ENCODE measurements at places on chromosomes 4 and X.

GRCh38 chr4:139685180-139685579 is 19.6 kb downstream of the MGST2 start:
- peaks cover 8% of the 10 kb centered on the region for H3K36me3 ChIP-seq
- no peak overlapping the region for H3K27ac ChIP-seq
- no peak for DNase-seq
- no peaks in the 10 kb centered on the region for H3K4me1 ChIP-seq

GRCh38 chr4:42280327-42281095 is 116.8 kb upstream of the SHISA3 start:
- H3K27ac ChIP-seq, result no peak overlapping the region
- peaks cover 16% of the 10 kb centered on the region for H3K4me1 ChIP-seq
- 0 out of 2 replicates have a peak, but pooled peaks cover 3% of the 10 kb centered on the region for H3K27me3 ChIP-seq
- DNase-seq, result peak; percentile 85

DNA sequence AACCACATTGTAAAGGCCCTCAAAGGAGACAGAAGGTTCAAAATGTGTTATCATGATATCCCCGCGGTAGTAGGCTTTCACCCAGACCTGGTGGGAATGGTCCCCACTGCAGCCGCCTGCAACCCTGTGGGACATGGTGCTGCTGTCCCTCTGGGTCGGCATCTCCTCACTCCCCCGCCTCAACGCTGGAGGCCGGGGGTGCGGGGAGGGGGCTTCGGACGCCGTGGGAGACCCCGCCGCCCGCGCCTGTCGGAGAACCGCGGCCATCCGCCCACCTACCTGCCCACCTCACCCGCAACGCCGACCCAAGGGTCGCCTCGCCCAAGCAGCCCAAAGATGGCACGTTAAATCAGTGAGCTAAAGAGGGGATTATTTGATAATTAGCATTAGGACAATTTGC is 11.2 kb upstream of the ARMCX1 start:
- no peak for DNase-seq
- no peaks in the 10 kb centered on the region for H3K4me1 ChIP-seq
- no peak overlapping the region for H3K4me3 ChIP-seq
- no peak overlapping the region for H3K27ac ChIP-seq
- H3K27me3 ChIP-seq, result no peaks in the 10 kb centered on the region
- no peaks in the 10 kb centered on the region for H3K36me3 ChIP-seq

- no peaks in the 10 kb centered on the region for H3K36me3 ChIP-seq
- no peak for DNase-seq
- H3K4me3 ChIP-seq, result no peak overlapping the region
- no peak overlapping the region for H3K27ac ChIP-seq
Measured at GRCh38 chr4:140726776-140727500, 29.2 kb downstream of the TBC1D9 start.

GRCh38 chr4:87103691-87104187 is 116.7 kb downstream of the KLHL8 start:
- no peak overlapping the region for H3K4me3 ChIP-seq
- DNase-seq, result no peak
- no peak overlapping the region for H3K27ac ChIP-seq
- no peaks in the 10 kb centered on the region for H3K27me3 ChIP-seq
- H3K4me1 ChIP-seq, result no peaks in the 10 kb centered on the region

DNA sequence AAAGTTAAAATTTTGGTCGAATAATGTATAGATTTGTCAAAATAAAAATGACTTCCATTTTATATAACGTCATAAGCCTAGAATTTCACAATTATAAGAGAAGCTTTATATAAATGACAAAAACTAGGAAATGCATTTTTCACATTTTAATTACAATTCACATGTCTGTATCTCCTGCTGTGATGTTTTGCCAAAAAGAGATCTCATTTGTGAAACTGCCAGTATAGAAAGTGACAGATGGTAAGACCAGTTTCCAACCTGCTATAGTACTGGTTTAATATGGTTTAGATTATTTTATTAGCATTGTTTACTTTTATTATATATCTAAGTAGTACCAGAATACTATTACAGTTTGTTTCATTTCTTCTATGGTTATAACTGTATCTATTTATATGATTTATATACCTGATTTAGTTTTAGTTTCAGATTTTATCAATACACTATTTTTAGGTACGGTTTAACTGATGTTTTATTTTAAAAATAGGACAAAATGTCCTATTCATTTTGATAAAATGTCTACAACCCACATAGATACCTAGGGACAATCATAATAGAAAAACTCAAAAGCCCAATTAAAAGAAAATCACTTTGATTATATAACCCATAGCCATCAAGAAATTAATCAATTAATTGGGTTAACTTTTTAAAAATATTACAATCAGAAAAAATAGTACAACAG is 5.4 kb upstream of the CCSER1 start:
- peaks cover 12% of the 10 kb centered on the region for H3K4me1 ChIP-seq
- DNase-seq, result no peak
- H3K4me3 ChIP-seq, result no peak overlapping the region
- H3K27ac ChIP-seq, result no peak overlapping the region
- no peaks in the 10 kb centered on the region for H3K27me3 ChIP-seq

- H3K27me3 ChIP-seq, result no peaks in the 10 kb centered on the region
- peaks cover 12% of the 10 kb centered on the region for H3K4me1 ChIP-seq
- H3K4me3 ChIP-seq, result no peak overlapping the region
- H3K27ac ChIP-seq, result no peak overlapping the region
- H3K36me3 ChIP-seq, result no peaks in the 10 kb centered on the region
Measured at GRCh38 chr4:53066155-53066554, 204.0 kb downstream of the RASL11B start.

- no peaks in the 10 kb centered on the region for H3K4me1 ChIP-seq
- H3K4me3 ChIP-seq, result no peak overlapping the region
- H3K27ac ChIP-seq, result no peak overlapping the region
- DNase-seq, result no peak
- no peaks in the 10 kb centered on the region for H3K27me3 ChIP-seq
- no peaks in the 10 kb centered on the region for H3K36me3 ChIP-seq
Measured at GRCh38 chr4:55765070-55765469, 54.5 kb upstream of the EXOC1L start.

- no peaks in the 10 kb centered on the region for H3K27me3 ChIP-seq
- DNase-seq, result no peak
- no peaks in the 10 kb centered on the region for H3K36me3 ChIP-seq
Measured at GRCh38 chr4:153788051-153788412, 851 bp downstream of the SFRP2 start.

- no peaks in the 10 kb centered on the region for H3K4me1 ChIP-seq
- no peaks in the 10 kb centered on the region for H3K36me3 ChIP-seq
- DNase-seq, result no peak
- no peaks in the 10 kb centered on the region for H3K27me3 ChIP-seq
- H3K4me3 ChIP-seq, result no peak overlapping the region
Measured at GRCh38 chrX:39331082-39331704, 529.9 kb downstream of the MID1IP1 start.

- H3K36me3 ChIP-seq, result no peaks in the 10 kb centered on the region
- no peak overlapping the region for H3K4me3 ChIP-seq
- no peaks in the 10 kb centered on the region for H3K27me3 ChIP-seq
- no peaks in the 10 kb centered on the region for H3K4me1 ChIP-seq
- no peak for DNase-seq
Measured at GRCh38 chrX:69232945-69233344, 67.7 kb upstream of the PJA1 start.

DNA sequence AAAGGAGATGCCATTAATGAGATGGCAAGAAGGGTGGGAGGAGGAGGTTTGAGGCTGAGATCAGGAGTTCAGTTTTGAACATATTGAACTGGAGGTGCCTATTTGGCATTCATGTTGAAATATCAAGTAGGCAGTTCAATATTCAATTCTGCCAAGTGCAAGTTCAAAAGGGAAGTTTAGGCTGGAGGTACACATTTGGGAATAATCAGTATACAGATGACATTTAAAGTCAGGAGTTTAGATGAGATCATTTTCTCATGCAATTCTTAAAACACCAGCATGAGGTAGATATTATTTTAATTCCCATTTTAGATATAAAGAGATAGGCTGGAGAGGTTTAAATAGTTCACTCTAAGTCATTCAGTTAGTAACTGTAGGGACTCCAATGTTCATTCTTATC is 26.1 kb downstream of the COQ2 start:
- no peak for DNase-seq
- no peak overlapping the region for H3K27ac ChIP-seq
- H3K36me3 ChIP-seq, result no peaks in the 10 kb centered on the region
- no peaks in the 10 kb centered on the region for H3K27me3 ChIP-seq

DNA sequence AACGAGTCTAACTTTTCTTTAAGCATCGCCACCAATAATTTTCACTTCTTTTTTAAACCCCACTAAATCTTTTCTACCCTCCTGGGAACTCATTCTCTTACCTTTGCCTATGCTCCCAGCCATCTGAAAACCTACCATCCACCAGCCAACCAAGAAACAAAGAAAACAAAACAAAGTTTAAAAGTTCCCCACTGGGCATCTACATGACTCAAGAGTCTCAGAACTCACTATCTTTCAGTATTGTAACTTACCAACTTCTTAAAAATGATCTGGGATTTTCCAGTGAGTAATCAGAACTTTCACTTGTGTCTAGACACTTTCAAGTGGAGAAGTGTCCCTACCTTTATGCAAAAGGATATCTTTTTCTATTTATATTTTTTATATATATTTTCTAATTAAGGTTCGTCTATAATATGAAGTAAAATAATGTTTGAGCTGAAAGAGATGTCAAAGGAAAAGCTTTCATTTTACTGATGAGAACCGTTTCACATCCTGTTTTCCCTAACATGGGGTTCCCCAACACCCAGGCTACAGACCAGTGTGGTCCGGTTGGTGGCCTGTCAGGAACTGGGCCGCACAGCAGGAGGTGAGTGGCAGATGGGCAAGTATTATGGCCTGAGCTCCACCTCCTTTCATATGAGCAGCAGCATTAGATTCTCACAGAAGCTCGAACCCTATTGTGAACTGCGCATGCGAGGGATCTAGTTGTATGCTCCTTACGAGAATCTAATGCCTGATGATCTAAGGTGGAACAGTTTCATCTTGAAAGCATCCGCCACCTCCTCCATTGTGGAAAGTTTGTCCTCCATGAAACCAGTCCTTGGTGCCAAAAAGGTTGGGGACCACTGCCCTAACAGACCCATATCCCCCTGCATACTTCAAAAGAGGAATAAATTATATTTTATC is 9.8 kb upstream of the TIGD2 start:
- no peak overlapping the region for H3K27ac ChIP-seq
- no peaks in the 10 kb centered on the region for H3K27me3 ChIP-seq
- peaks cover 4% of the 10 kb centered on the region for H3K4me1 ChIP-seq
- H3K4me3 ChIP-seq, result no peak overlapping the region
- no peaks in the 10 kb centered on the region for H3K36me3 ChIP-seq
- peak; percentile 2 for DNase-seq

- H3K36me3 ChIP-seq, result no peaks in the 10 kb centered on the region
- H3K4me1 ChIP-seq, result no peaks in the 10 kb centered on the region
- DNase-seq, result no peak
Measured at GRCh38 chr4:1535926-1536578, 129.8 kb upstream of the NKX1-1 start.

DNA sequence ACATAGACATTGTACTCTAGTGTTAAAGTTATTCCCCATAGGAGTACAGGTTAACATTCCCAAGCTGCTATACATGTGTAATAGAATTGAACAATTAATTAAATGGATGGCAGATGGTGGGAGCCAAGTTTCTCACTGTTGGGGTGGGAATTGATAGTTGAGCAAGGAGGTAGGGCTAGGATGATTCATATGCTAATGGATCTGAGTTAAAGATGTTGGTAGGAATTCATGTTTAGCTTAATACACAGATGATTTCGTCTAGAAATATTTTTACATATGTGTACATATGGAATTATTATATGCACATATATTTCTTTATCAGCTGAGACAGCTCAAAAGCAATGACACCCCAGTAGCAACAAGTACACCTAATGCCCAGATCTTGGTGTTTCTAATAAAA is 26.1 kb upstream of the PAPSS1 start:
- no peaks in the 10 kb centered on the region for H3K4me1 ChIP-seq
- DNase-seq, result no peak
- no peaks in the 10 kb centered on the region for H3K27me3 ChIP-seq
- no peak overlapping the region for H3K4me3 ChIP-seq
- H3K36me3 ChIP-seq, result no peaks in the 10 kb centered on the region

DNA sequence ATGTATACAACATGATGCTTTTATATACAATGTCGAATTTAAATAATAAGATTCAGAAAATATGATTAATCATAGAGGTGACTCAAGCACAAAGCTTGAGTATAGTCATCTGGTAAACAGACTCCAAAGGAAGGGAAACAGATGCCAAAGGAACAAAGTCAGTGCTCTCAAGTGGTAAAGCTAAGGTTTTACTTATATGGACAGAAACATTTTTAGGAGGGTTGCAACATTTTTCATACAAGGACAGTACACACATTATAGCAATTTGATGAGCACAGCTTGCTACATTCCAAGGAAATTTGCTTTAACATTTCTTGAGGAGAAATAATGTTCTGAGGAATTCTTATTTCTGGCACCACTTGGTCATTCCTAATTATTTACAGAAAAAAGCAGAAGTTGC is 333.4 kb upstream of the AADAT start:
- DNase-seq, result no peak
- H3K27me3 ChIP-seq, result no peaks in the 10 kb centered on the region
- no peak overlapping the region for H3K4me3 ChIP-seq
- no peaks in the 10 kb centered on the region for H3K4me1 ChIP-seq
- H3K27ac ChIP-seq, result no peak overlapping the region

DNA sequence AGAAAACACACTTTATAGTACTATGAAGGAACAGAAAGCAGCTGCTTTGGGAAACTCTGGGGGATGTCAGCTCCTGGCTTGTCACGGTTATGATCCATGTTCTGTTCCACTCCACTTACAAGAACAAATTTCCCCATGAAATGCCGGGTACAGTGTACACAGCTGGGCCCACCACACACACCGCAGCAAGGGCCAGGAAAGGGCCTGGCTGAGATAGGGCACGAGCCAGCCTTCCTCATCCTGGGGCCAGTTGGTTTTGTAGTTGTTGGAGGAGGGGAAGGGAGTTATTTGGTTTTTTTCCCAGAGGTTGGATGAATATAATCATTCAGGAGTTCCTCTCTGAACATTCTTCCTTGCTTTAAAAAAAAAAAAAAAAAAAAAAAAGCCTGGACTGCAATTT is 56.8 kb downstream of the SEPSECS start:
- no peak for DNase-seq
- no peaks in the 10 kb centered on the region for H3K36me3 ChIP-seq
- peaks cover 5% of the 10 kb centered on the region for H3K4me1 ChIP-seq
- no peak overlapping the region for H3K27ac ChIP-seq

DNA sequence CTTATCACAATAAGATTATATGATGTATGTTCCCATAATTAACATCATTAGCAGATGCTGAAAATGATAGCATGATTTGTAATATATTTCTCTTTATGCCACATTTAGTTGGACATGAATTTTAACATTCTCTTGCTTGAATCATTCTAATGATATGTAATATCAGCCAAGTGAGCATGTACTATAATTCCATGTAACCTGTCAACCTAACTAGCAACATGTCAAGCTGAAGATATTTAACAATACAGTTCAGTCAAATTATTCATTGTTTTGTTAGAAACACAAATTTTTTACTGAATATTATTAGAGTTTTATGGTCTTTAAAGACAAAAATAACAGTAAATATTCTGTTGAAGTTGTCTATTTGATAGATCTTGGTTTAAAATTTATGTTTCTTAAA is 920.4 kb upstream of the PCDH10 start:
- no peaks in the 10 kb centered on the region for H3K27me3 ChIP-seq
- DNase-seq, result no peak
- no peak overlapping the region for H3K4me3 ChIP-seq

GRCh38 chr4:121278811-121279368 is 101.9 kb downstream of the QRFPR start:
- peaks cover 6% of the 10 kb centered on the region for H3K4me1 ChIP-seq
- no peak overlapping the region for H3K27ac ChIP-seq
- H3K36me3 ChIP-seq, result no peaks in the 10 kb centered on the region
- H3K4me3 ChIP-seq, result no peak overlapping the region
- H3K27me3 ChIP-seq, result no peaks in the 10 kb centered on the region

All from Karpas-422 (cell line).